ENCODE measurements at places on chromosomes 6 and 20.

GRCh38 chr20:25573288-25574251 is 11.8 kb downstream of the NINL start:
- DNase-seq: no peak

GRCh38 chr20:20736303-20736702 is 23.9 kb upstream of the RALGAPA2 start:
- no peak for DNase-seq

- DNase-seq: no peak
These were observed 96.5 kb downstream of the PLEKHG1 start for GRCh38 chr6:150696190-150696589.

DNA sequence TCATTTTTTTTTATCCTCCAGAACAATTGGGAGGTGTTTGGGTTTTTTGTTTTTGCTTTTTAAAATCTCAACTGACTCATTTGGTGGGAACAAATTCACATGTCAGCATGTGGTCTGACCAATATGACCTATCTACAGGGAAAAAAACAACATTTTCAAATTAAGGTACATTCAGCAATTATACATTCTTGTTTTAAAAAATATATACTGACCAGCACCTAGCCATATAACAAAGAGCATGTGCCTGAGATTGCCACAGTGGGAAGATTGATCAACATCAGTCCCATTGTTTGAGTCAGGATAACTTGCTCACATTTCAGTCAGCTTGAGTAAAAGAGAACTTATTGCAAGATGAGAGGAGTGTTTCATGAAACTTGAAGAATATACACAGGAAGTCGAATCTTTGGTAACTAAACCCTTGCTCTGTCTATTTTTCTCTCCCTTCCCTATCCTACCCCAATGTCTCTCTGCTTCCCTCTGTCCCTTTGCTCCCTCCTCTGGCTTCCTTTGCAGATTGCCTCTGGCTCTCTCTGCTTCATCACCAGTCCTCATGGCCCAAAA is 163.2 kb upstream of the TAB2 start:
- DNase-seq: no peak

GRCh38 chr6:95576218-95576997 is 927 bp upstream of the MANEA start:
- no peak for DNase-seq

DNA sequence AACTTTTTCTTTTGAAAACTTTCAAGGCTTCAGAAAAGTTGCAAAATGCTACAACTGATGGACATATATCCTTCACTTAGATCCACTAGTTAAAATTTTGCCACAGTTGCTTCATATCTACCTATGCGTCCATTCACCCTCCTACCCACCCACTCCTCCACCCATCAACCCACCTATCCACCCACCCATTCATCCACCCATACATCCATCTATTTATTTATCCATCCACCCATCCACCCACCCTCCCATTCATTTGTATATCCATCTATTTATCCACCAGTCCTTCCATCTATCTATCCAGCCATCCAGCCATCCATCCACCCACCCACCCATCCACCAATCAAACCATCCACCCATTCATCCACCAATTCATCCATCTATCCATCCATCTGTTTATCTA is 13.6 kb downstream of the BPIFB4 start:
- DNase-seq: no peak

GRCh38 chr6:161401587-161402309 is 127.9 kb upstream of the AGPAT4 start:
- DNase-seq: no peak

DNA sequence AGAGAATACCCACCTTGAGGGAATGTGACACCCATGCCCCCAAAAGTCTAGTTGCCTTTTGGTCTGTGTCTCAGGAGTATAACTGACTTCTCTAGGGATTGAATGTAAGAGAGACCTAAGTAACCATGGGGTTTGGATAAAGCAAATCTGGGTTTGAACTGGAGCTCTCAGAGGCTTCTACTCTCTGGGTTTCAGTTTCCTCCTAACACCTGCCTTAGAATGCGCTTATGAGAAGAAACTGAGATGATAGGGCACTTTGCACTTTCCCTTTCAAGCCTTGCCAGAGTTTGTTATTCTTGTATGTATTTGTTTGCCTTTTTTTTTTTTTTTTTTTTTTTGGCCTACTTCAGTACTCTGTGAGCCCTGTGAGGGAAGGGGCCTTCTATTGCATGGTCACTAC is 19.4 kb downstream of the SDHAF4 start:
- DNase-seq: no peak

GRCh38 chr6:70753870-70754380 is 86.2 kb downstream of the SMAP1 start:
- DNase-seq: no peak

DNA sequence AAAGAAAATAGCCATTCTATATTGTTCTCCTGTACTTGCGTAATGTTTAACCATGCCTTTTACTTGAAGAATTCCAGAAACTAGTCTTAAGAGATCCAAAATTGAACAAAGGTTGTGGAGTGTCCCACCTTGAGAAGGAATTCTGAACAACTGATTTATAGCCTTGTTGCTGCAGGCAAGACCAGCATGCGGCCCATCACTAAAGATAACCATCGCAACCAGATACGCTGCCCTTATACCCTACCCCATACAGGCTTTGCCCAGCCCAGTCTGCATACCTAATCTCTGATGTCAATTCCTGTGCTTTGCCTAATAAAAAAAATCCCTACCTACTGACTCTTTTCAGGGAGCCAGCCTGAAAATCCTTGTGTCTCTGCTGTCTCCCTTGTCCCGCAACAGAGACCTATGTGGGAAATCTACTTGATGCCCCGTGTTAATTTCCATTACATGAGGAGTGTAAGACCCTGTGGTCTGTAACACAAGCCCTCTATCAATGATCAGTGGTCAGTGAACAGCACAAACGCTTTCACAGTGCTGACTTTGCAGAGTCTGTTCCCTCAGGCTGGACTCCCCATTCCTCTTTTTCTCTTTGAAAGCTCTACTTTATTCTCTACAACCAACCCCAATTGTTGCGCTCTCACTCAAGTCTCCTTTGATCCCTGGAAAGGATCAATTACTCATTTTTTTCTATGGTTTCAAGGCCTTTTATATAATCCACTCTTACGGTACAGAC is 125.7 kb upstream of the BTBD3 start:
- no peak for DNase-seq

DNA sequence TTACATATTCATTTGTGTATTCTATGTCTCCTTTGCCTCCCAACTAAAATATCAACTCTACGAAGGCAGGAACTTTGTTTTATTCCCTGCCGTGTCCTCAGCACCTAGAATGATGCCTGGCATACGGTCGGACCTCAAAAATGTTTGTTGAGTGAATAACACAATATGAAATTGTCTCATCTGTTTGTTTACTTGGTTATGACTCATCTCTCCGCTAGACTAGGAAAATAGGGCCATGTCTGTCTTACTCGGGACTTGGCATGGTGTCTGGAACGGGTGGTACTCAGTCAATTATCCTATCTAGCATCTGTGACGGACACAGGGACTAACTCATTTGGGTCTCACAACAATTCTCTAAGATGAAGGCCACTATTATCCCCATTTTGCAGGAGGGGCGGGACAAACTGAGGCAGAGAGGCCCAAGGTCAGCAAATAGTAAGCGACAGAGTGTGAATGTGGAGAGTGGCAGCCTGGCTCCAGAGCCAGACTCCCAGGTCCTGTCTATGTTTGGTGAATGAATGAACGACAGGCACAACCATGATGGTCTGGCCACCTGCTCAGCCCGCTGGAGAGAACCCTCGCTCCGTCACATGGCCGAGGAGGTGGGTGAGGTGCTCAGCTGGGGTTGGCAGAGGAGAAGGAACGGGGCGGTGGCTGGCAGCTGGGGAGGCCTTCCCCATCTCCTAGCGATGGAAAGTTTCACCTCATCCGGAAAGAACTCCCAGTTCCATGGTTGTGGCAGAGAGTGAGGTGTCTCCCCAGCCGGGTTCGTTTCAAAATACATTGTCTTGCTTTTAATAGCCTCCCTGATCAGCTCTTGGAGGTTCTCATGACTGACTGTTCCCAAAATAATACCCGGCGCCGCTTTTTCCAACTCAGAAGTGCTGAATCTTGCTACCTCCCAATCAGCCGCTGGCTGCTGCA is 27.6 kb upstream of the NFATC2 start:
- DNase-seq: no peak

GRCh38 chr20:52004715-52005114 is 186.9 kb downstream of the ZFP64 start:
- no peak for DNase-seq

DNA sequence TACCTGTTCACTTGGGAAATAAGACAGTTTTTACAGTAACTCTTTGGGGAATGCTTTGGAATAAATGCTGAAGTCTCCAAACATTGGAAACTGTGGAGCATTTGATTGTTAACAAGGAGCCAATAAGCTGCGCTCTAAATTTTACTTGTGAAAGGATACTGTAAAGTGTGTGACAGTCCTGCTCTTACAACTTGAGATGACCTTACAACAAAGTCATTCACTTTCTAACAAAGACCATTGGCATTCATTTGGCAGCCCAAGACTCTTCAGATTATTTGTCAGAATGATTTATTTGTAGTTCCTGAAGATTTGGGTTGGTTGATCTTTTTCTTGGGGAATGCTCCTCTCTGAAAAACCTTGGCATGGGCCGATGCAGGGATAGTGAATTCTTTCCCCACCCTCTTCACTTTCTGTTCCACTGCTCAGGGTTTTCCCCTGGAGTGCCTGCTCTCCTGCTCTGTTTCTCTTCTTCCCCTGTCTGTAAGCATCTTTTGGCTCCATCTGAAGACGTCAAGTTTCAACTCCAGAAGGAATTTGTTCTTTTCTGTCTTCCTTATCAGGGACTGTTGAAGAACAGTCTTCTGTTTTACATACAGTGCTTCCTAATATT is 116.4 kb downstream of the AKAP7 start:
- no peak for DNase-seq

DNA sequence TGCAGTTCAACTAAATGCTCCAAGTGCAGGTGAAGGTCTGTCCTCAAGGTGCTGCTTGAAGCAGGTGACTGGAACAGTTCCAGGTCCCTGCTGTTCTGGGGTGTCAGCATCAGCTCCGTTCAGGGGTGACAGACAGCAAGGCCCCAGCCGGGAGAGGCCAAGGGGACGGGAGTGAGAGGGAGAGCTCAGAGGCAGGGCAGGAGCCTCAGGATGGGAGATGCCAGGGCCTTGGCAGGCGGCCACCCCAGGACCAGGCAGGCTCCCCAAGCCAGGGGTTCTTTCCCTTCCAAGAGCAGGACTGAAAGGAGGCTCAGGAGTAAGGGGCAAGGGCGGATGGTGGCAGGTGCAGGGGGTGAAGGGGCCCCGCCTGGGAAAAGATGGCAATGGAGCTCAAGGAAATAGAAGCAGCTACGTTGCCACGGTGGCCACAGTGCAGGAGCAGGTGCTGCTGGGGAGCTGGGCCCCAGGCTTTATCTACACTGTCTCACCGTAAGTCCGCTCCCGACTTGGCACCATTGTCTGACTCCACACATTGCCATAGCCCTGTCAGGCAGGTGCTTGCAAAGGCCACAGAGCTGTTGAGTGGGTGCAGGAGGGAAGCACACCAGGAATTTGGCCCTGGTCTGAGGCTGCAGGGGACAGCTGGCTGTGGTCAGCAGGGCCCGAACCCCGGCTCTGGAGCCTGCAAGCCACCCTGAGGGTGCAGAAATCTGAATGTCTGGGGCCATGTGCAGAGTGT is 43.1 kb downstream of the ERMARD start:
- no peak for DNase-seq

- DNase-seq: no peak
These were observed 29.2 kb upstream of the SSR1 start for GRCh38 chr6:7341989-7342742.

GRCh38 chr6:122696853-122697252 is 82.7 kb upstream of the FABP7 start:
- no peak for DNase-seq

- DNase-seq: no peak
These were observed 54.6 kb downstream of the B4GALT5 start for GRCh38 chr20:49659056-49659455.

- no peak for DNase-seq
These were observed 27.0 kb downstream of the ZNF292 start for GRCh38 chr6:87182321-87182720.

DNA sequence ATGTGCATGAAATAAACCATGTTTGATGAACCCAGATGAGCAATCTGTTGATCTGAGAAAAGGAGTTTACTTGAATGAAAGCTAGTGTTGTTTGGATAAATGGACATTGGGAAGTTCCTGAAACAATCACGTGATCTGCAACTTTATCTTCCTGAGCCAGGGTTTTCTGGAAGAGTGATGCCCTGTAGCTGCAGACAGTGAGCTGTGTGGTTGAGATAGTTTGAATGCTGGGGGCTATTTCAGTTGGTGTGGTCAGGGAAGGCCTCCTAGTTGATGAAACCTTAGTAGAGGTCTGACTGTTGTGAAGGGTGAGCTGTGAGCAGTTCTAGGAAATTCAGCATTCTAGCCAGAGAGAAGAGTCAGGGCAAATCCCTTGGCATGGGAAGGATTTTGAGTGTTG is 643.7 kb downstream of the UTRN start:
- no peak for DNase-seq

GRCh38 chr20:32607727-32608663 is 22.9 kb upstream of the NOL4L start:
- no peak for DNase-seq

DNA sequence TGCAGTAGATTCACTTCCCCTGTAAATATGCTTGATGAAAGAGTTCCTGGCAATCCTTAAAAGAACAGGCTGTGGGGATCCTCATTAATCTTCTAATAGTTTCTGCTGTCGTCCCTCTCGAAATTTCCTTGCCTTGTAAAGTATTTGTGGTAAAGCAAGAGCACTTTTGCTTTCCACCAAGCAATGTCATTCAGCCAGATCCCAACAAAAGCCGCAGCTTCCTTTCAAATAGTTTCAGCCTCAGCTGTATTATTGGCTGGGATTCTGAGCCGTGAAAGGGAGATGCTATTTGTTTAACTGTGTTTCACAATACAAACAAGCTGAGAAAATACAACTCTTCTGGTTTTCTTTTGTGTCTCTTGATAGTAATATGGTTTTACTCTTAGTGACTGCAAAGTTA is 48.9 kb upstream of the EPHA7 start:
- DNase-seq: no peak

- no peak for DNase-seq
These were observed 97.2 kb downstream of the HDGFL1 start for GRCh38 chr6:22666586-22666985.

- no peak for DNase-seq
These were observed 11.7 kb downstream of the TSHZ2 start for GRCh38 chr20:52983726-52984450.

- no peak for DNase-seq
These were observed 174.5 kb upstream of the SNX9 start for GRCh38 chr6:157648561-157648960.

- DNase-seq: no peak
These were observed 45.4 kb upstream of the SPTLC3 start for GRCh38 chr20:12963416-12963815.

- DNase-seq: no peak
These were observed 54.2 kb downstream of the BCAS4 start for GRCh38 chr20:50848846-50849673.

GRCh38 chr6:29627755-29628418 is 5.1 kb downstream of the GABBR1 start:
- DNase-seq: peak; percentile 6

DNA sequence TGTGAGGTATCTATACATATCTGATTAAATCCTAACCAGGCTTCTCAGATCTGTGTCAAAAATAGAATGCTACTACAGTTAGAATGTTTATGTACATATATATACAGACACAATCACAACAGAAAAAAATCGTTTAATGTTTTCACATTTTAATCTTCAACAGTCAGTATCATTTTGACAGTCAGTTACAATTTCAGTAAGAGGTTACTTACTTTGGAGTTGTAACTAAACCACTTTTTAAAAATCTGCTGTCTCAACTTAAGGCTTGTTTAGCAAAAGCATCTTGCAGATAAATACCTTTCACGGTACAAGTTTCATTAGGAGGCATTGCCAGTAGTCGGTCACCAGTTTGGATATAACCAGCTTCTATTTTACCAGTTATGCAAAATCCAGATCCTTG is 32.3 kb upstream of the ALDH8A1 start:
- DNase-seq: no peak

Data from activated CD4-positive, CD25-positive, alpha-beta regulatory T cell treated with anti-CD3 and anti-CD28 coated beads, Interleukin-2, amount 50 U/mL, for 16 hours (primary cell).